GM12891 (cell line): ENCODE measurements at places on chromosomes 13 and 19.

GRCh38 chr19:28882818-28883217, 330.1 kb downstream of the UQCRFS1 start:
- DNase-seq: no peak

DNA sequence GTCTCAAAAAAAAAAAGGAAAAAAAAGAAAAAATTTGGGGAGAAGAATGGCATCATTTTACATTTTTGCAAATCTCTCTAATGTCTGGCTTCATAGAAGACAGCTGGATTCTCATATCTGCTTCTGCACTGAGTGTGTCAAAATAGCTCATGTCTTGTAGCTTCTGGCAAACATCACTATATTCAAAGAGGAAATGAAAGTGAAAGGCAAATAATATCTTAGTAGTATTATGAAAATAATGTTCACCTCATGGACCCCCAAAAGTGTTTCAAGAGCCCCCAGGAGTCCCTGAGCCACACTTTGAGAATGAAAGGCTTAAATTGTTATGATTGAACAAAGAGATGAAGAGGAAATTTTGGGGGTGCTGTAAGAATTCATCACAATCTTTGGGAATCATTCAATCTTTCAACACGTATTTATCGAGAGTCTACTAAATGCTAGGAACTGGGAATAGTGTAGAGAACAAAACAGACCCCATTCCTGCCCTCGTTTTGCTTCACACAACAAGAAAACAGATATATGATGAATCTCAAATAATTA, 1.2 kb upstream of the SLC6A16 start:
- no peak for DNase-seq

GRCh38 chr13:65275108-65275507, 1955.0 kb downstream of the PCDH9 start:
- no peak for DNase-seq

- no peak for DNase-seq
Measured at GRCh38 chr19:31326329-31327028, 22.8 kb downstream of the TSHZ3 start.

GRCh38 chr13:93762708-93763426, 536.3 kb downstream of the GPC6 start:
- no peak for DNase-seq

- DNase-seq: no peak
Measured at GRCh38 chr13:57045826-57046546, 94.7 kb upstream of the PRR20A start.

DNA sequence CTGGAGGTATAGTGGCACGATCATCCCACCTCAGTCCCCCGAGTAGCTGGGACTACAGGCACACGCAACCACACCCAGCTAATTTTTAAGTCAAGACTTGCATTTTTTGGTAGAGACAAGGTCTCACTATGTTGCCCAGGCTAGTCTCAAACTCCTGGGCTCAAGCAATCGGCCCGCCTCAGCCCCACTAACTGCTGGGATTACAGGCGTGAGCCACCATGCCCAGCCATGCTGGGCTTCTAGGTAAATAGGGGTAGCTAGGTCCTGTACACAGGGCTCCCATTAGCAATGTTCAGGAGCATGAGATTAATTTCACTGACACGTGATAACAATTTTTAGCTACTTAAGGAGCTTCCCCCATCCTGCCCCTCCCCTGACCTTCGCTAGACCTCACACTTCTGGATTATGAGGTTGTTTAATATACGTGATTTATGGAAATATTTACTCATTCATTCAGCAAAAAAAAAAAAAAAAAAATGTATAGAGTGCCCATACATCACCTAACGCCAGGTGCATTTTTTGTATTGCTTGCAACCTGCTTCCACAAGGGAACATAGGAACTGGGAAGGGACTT, 19.2 kb downstream of the TMEM272 start:
- no peak for DNase-seq

DNA sequence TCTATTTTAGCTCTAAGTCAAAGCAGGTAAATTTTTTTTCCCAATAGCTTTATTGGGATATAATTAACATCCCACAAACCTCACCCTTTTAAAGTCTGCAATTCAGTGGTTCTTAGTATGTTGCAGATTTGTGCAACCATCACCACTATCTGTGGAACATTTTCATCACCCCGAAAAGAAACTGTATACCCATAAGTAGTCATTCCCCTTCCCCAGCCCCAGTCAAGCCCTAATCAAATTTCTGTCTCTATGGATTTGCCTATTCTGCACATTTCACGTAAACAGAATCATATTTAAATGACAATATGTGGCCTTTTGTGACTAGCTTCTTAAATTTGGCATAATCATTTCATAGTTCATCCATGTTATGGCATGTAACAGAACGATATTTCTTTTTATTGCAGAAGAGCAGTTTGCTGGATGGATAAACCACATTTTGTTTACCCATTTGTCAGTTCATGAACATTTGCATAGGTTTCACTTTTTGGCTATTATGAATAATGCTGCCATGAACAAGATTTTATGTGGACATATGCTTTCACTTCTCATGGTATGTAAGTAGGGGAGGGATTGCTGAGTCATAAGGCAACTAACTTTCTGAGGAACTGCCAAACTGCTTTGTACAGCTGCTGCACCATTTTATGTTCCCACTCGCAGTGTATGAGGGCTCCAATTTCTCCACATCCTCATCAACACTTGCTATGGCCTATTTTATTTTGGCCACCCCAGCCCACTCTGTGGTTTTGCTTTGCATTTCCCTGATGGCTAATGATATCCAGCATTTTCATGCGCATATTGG, 10.9 kb downstream of the SLC46A3 start:
- DNase-seq: no peak

GRCh38 chr19:2328401-2329148, at the start of the genes LSM7 and SPPL2B:
TSS of gene LSM7 (minus strand) at chr19:2328586. CDS start at chr19:2328566, 20 bp downstream.
TSS of gene SPPL2B (plus strand) at chr19:2328684. CDS start at chr19:2328710, 26 bp downstream.
- peak; percentile 98 for DNase-seq

- DNase-seq: no peak
Measured at GRCh38 chr19:18789883-18790565, 1.1 kb downstream of the COMP start.

DNA sequence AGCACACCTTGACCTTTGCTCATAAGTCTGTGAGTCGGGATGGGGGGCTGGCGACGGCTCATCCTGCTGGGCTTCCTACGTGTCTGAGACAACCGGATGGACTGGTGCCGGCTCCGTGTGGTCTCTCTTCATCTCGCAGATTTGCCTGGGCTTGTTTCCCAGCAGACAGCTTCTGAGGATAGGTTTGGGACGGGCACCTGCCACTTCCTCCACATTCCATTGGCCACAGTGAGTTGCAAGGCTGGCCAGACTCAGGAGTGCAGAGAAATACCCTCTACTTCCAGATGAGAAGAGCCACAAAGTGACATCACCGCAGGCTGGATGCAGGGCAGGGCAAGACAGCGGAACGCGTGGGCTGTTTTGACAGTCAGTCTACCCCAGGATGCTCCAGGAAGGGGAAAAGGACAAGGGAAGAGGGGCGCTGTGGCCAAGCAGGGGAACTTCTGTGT, 48.1 kb downstream of the IRS2 start:
- no peak for DNase-seq

DNA sequence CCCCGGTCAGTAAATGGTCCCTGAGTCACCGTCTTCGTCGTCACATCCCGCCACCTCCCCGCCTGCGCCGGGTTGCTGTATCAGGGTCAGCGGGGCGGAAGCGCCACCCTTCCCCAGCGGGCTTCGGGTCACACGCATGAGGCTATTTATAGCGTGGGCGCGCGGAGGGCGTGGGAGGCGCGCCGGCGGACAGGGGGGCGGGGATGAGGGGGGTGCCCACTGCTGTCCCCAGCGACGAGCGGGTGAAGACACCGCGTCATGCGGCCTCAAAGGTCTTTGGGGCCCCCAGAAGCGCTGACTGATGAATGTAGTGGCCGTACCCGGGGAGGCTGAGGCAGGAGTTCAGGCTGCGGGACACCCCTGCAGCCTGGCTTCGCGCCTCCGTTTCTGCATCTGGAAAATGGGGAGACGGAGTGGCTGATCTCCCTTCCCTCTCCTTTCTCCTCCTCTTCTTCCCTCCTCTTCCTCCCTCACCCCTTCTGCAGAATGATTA, 7.9 kb downstream of the UNC13A start:
- peak; percentile 76 for DNase-seq

GRCh38 chr13:30257468-30258099, 49.8 kb downstream of the KATNAL1 start:
- DNase-seq: no peak

DNA sequence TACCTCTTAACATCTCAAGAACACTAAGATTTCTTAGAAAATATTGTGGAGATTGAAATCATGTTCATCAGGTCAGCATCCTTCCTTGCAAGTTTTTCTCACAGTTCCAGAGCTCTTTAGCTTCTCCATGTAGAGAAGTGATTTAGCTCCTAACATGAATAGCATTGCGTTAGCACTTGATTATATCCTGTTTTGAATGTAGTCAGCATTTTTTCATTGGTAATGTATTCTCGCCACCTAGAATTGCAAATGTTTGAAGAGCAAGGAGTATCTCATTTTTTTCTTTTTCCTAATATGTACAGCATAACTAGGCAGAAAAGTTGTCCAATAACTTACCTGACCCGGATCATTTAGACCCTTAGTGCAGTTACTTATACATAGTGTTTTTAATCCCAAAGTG, 6.6 kb downstream of the ZNF470 start:
- no peak for DNase-seq

- DNase-seq: no peak
Measured at GRCh38 chr13:26760832-26761582, 421 bp upstream of the GPR12 start.

DNA sequence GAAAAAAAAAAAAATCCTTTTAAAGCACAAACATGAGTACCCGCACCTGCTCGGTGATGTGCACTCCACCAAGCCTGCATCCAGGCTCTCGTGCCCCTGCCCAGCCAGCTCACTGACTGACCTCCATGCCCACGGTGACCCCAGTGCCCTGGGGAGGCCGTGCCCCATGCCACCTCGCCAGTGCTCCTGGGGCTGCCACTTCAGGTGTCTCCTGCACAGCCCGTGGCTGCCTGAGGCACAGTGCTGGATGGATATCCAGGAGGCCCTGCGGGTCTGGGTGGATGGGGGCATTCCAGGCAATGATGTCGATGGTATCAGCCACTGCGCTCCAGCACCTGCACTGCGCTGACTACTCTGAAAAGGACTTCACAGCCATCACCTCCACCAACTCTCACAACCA, 9.0 kb downstream of the PPP6R1 start:
- no peak for DNase-seq

DNA sequence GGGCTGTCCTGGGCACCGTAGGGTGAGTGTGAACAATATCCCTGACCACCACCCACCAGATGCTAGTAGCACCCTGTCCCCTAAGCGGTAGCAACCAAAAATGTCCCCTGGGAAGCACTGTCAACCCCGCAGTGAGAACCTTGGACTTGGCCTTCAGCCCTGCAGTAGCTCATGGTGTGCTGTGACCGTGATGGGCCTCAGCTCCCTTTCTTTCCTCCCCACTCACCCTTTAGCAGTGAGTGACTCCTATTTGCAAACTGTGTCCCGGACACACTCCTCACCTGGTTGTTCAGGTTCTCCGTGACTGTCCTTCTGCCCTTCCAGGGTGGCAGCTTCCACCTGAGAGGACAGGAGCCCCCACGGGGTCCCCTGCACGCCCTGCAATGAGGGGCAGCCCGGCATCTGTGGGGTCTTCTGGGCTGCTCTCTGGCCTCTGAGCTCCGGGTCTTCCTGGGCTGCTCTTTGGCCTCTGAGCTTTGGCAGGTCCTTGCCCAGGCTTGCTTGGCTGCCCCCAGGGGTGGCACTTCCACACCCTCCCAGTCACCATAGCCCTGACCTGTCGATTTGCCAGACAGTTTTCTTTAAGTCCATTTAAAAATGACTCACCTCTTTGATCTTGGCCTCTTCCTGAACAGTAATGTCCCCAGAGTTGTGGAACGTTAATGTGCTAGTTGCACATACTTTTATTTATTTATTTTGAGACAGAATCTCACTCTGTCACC, 3.8 kb downstream of the KDM4B start:
- no peak for DNase-seq

DNA sequence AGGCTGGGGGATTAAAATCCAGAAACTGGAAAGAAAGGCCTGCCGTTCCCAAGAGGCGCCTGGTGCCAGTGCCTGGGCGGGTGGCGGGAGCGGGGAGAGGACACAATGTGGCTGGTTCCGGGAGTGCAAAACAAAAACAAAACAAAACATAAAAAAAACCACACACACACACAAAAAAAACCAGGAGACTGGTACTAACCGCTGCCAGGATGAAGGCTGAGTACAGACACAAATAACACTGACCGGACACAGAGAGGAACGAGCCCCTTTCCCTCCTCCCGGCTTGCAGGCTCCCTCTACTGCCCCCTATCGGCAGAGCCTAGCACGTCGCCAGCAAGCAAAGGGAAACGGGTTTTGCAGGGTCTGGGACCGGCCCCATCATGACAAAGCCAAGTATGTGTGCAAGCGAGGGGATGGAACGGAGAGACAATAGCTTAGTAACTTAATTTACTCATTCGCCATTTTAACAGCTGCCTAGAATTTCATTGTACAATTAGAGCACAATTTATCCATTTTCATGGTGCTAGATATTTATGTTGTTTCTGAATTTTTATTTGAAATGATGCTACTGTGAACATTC, 17.9 kb upstream of the ZDHHC20 start:
- DNase-seq: peak; percentile 55

DNA sequence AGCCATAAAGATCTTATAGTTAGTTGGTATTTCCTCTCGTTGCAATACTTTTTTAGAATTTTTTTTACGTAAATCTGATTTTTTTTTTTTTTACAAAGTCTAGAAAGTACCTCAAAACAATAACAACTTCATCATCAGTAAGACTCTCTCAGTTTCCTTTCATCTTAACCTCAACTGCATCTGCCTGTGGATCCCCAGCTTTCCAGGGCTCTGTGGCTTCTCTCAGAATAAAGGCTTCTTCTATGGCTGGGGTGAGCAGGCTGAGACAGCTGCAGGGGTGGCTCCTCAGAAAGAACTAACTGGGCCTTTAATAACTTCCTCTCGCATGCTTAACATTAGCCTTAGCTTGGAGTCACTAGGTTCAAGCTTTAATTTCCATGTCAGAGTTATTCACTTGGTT, 4.2 kb downstream of the ZNF506 start:
- no peak for DNase-seq

- peak; percentile 76 for DNase-seq
Measured at GRCh38 chr19:54191011-54191810, at the start of gene TSEN34. TSS of gene TSEN34 (plus strand) at chr19:54191308. CDS start at chr19:54191365, 57 bp downstream.

DNA sequence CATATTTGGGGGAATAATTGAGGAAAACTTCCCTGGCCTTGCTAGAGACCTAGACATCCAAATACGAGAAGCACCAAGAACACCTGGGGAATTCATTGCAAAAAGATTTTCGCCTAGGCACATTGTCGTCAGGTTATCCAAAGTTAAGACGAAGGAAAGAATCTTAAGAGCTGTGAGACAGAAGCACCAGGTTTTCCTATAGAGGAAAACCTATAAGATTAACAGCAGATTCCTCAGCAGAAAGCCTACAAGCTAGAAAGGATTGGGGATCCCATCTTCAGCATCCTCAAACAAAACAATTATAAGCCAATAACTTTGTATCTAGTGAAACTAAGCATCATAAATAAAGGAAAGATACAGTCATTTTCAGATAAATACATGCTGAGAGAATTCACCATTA, 114.9 kb downstream of the PIBF1 start:
- DNase-seq: no peak

DNA sequence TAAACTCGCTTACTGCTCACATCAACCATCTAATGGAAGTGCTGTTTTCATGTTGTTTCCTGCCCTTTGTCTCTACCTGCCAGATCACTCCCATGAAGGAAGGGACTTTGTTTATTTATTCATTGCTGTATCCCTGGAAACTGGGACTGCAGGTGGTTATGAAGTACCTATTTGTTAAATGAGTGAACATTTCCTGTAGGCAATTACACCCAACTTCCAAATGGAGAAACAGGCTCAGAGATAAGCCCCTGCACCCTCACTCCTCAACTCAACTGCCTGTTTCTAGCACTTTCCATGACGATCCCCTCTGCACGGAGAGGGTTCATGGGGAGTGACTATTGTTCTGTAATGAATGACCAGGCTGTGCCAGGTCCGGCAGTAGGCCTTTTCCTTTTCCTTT, 1.9 kb upstream of the SELENOW start:
- no peak for DNase-seq
